Right cardiac atrium (tissue), 5 donors: ENCODE measurements at places on chromosomes 2 and 18. TPM values are rescaled to one million over a fixed set of nuclear protein-coding genes. Genes with fewer than 3 reads are reported as not detected.

Gene CTDSP1
- polyA plus RNA-seq, result 85.9 TPM

Gene ARHGEF33
- polyA plus RNA-seq, result 0.29 TPM

Gene TRPM8
- not detected for polyA plus RNA-seq

Gene RAB27B
- under 0.01 TPM for polyA plus RNA-seq

Gene GBX2
- polyA plus RNA-seq, result not detected

Gene AQP4
- polyA plus RNA-seq, result 5.1 TPM

Gene SANBR
- 3.4 TPM for polyA plus RNA-seq

Gene TTR
- 0.11 TPM for polyA plus RNA-seq

Gene SERPINB7
- not detected for polyA plus RNA-seq

Gene SMYD5
- polyA plus RNA-seq, result 12.9 TPM

Gene PID1
- polyA plus RNA-seq, result 9.1 TPM

Gene MROH2A
- not detected for polyA plus RNA-seq

Gene ASB18
- polyA plus RNA-seq, result 1.2 TPM
